ENCODE measurements at places on chromosomes 3 and 15.

GRCh38 chr15:94792196-94792595 is 560.8 kb downstream of the MCTP2 start:
- peak; percentile 7 for DNase-seq

DNA sequence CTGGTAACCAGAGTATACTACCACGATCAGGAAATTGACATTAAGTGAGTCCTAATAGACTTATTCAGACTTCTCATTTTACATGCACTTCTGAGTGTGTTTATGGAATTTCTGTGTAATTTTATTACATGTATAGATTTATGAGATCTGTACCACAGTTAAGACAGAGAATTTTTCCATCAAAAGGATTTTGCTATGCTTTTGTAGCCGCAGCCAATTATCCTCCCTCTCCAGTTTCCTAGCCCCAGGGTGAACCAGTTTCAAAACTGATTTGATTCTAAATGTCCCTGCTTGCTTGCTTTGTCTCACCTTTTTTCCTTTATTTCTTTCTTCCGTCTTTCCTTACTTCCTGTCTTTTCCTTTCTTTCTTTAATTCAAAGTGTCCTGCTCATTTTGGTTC is 661.2 kb upstream of the BCHE start:
- no peak for DNase-seq

DNA sequence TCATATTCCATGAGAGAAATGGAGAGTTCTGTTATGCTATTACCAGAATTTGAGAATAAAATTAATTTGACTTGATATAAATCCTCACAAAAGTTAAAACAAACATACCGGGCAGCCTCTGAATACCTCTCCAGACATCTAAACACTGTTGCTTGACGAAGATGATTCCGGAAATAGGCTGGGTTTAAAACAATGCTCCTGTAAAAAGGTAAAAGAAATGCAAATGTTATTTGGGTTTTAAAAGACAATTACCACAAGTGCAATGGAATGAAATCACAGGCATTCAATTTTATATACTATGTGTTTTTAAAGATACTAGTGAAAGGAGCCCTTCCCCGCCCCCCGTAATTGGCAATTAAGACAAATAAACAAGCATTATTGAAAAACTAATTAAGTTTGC is 121.7 kb downstream of the SPATA16 start:
- DNase-seq = no peak

- no peak for DNase-seq
Measured at GRCh38 chr3:71949442-71949841, 164.5 kb upstream of the PROK2 start.

DNA sequence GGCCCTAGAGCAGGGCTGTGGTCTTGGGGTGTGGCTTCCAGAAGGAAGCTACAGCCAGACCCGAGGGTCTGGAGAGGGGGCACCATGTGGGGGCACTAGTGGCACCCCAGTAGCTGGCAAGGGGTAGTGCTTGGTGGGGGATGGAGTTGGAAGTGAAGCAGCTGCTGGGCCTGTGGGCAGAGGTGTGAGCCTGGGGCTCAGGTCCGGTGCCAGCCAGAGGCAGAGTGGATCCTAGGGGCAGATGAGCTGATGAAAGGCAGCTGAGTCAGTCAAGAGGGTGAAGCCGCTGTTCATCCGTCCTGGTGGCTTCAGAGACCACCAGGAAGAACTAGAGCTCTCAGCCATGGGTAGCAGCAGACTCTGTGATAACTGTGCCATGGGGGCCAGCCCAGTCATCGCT is 172.6 kb downstream of the TBC1D2B start:
- no peak for DNase-seq

DNA sequence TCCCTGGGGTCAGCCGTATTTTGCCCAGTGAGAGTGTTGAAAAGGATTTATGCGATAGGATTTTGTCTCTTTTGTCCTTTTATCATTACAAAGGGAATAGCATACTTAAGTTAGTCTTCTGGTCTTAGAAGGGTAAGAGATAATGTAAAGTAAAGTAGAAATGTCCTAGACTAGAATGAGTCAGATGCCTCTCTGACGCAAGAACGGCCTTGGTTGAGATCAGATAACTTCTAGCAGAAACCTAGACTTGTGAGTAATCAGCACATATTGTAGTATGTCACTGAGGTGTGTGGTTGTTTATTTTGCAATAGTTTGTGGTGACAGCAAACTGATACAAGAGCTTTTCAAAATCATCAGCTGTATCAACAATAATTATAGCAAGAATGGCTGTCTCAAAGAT is 866.1 kb downstream of the NSUN3 start:
- peak; percentile 58 for DNase-seq

GRCh38 chr15:65676123-65676522 is 54.4 kb downstream of the SLC24A1 start:
- DNase-seq = no peak

- DNase-seq = no peak
Measured at GRCh38 chr3:171229173-171229572, 202.7 kb upstream of the SLC2A2 start.

- DNase-seq = no peak
Measured at GRCh38 chr3:180142041-180142440, 105.3 kb upstream of the PEX5L start.

GRCh38 chr3:127490271-127491023 is 100.1 kb downstream of the TPRA1 start:
- DNase-seq = no peak

- no peak for DNase-seq
Measured at GRCh38 chr15:57479005-57479404, 102.7 kb downstream of the CGNL1 start.

- peak; percentile 92 for DNase-seq
Measured at GRCh38 chr15:76185716-76186115, 125.6 kb downstream of the ETFA start.

DNA sequence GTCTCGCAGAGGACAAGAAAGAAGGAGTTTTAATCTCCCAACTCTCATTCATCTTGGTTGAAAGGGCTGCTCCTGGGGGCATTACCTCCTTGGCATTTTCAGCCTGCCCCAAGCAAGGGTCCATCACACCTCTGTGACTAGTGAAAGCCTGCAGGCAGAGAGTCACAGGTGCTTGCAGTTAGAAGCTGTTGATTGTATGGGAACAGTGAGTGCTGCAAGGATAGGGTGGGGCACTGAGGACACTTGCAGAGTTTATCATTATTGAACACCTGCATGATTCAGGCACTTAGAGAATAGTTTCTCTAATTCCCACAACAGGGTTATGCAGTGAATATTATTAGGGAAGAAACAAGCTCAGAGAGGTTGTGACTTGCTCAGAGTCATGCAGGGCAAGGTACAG is 41.7 kb upstream of the IGF2BP2 start:
- DNase-seq = no peak

GRCh38 chr3:135739779-135740178 is 225.7 kb upstream of the PPP2R3A start:
- DNase-seq = peak; percentile 18

DNA sequence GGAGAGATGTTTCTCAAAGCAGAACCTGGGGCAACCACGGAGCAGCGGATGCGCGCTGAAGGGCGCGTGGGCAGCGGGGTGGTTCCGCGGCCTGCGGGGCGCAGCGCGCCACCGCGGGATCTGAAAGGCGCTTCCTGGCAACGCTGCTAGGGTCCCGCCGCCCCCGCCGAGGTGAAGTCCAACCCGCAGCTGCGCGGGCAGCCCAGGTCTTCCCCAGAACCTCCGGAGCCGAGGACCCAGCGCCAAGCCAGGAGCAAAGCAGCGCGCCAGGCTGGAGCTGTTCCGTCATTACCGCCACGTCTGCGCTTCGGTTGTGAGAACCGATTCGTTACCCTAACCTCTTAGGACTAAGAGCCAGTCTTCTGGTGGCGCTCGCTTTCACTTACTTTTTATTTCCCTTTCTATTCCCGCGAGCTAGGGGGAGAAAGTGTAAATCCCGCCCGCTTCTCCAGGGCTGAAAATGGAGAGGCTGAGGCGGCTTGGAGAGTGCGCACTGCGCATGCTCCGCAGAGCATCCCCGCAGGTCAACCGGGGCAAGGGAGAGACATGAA is 3.2 kb upstream of the GABRG3 start:
- DNase-seq = peak; percentile 90

GRCh38 chr15:36658898-36659639 is 79.6 kb downstream of the CDIN1 start:
- no peak for DNase-seq

DNA sequence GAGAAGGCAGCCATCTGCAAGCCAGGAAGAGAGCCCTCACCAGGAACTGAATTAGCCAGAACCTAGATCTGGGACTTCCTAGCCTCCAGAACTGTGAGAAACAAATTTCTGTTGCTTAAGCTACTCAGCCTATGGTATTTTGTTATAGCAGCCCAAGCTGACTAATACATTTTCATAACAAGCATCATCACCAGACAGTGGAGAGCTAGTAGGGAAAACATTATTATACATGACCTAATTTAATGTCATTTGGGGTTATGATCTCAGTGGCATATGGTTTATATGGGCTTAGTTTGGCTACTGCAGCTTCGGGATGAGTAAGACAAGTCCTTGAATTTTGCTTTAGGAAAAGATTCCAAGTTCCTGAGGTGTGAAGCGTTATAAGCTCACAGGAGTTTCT is 35.6 kb downstream of the LNP1 start:
- no peak for DNase-seq

GRCh38 chr3:116877968-116878367 is 168.4 kb downstream of the TUSC7 start:
- DNase-seq = no peak

DNA sequence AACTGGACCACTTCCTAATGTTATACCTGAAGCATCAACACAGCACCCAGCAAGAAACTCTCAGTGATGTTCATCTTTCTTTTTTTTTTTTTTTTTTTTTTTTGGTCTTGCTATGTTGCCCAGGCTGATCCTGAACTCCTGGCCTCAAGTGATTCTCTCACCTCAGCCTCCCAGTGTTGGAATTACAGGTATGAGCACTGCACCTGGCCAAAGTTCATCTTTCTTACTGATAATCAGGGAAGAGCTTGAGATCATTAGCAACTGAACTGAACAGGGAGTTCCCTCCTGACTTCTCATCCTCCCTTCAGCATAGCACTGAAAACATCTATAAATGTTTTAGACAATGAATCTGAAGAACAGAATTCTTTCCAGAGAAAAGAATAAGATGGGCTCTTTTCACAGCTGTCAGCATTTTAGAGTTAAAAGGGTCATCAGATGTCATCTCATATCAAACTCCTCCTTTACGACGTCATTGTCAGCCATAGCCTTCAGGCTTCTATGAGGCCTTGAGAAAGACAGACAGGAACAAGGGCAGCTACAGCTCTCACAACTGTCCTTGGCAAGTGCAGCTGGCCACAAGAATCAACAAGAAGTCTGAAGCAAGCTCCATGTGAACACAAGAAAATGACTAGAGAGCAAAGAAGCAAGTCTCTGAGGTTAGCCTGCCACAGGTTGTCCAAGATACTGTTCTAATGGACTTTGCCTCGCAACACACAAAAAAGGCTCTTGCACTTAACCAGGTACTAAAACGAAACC is 33.8 kb downstream of the SCAP start:
- DNase-seq = no peak

- DNase-seq = no peak
Measured at GRCh38 chr3:78023257-78023656, 983.4 kb downstream of the ROBO2 start.

- DNase-seq = peak; percentile 95
Measured at GRCh38 chr15:62306851-62307504, 141.9 kb upstream of the C2CD4B start.

GRCh38 chr3:23395115-23395514 is 192.0 kb downstream of the UBE2E2 start:
- no peak for DNase-seq

DNA sequence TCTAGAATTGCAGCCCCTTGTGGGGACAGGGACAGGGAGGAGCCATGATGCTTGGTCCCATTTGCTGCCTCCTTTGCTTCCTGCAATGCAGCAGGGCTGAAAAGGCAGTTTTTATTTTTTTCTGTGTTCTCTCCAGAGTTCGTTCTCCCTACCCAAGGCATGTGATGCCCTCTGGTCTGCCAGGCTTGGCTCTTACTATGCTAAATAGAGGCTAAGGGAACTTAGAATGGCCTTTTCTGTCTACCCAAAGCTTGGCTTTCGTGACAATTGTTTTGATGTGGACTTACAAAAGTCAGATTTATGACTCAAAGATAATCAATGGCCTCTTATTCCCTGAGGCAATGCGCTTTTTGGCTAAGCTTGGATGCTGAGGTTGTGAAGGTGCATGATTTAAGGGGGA is 293.3 kb upstream of the TBL1XR1 start:
- no peak for DNase-seq

- no peak for DNase-seq
Measured at GRCh38 chr15:69743091-69743490, 290.5 kb downstream of the RPLP1 start.

- no peak for DNase-seq
Measured at GRCh38 chr15:58840048-58840447, 68.9 kb downstream of the MINDY2 start.

DNA sequence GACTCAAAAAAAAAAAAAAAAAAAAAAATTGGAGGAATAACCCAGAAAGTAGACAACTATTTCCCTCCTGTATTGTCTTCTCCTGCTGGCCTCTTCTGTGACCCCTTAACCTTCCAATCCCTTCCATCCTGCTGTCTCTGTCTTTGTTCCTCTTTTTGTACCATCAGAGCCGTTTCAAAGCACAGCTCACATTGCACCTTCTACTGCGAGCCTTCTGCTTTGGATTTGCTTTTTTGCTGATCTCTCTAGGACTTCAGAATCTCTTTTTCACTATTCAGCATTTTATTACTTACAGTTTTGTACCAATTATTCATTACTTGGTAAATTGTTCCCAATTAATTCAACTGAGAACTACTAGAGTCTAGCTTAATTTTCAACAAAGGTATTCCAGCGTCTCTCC is 284.0 kb upstream of the TBL1XR1 start:
- no peak for DNase-seq

- DNase-seq = no peak
Measured at GRCh38 chr3:9583371-9583770, 29.7 kb upstream of the LHFPL4 start.

DNA sequence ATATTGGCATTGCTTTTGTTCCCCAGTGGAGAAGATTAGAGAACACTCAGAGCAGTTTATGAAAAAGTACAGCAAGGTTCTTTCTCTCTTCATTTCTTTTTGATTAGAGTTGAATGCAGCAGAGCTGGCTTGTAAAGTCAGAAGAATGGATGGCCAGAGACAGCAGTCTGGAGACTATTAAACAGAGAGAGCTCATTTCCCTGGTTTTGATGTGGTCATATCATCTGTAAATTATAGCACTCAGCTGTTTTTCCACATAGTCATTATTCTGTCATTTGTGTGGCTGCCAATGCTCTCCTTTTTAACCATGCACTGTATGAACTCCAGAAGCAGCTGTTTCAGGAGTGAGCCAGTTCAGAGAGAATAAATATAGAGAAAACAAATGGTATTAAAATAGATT is 177.4 kb upstream of the CRBN start:
- no peak for DNase-seq

- DNase-seq = no peak
Measured at GRCh38 chr3:72634128-72634527, 214.1 kb downstream of the SHQ1 start.

DNA sequence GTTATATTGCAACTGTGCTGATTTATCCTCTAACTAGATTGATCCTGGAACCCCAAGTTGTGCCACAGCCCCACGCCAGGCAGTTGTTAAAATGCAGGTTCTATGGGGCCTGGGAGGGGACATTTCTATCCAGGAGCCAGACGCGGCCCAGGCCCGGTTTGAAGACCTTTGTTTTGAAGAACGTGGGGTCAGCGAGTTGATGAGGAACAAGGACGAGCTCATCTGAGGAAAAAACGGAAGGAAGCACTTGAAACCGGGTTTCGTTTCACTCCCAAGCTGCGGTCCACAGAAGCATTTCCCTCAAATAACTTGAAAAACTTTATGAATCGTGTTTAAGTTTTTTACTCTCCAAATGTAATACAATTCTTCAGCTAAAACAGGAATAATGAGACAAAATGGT is 76.4 kb downstream of the CHSY1 start:
- no peak for DNase-seq
